ENCODE measurements at places on chromosomes 2 and 18. TPM values are rescaled to one million over a fixed set of nuclear protein-coding genes. Genes with fewer than 3 reads are reported as not detected.

GRCh38 chr2:237497009-237497837 lies 10.2 kb downstream of the MLPH start:
- H3K4me1 ChIP-seq: no peaks in the 10 kb centered on the region
- no peak overlapping the region for H3K4me3 ChIP-seq
- no peaks in the 10 kb centered on the region for H3K36me3 ChIP-seq
- no peak for DNase-seq
- H3K27me3 ChIP-seq: no peaks in the 10 kb centered on the region
- H3K27ac ChIP-seq: no peak overlapping the region

DNA sequence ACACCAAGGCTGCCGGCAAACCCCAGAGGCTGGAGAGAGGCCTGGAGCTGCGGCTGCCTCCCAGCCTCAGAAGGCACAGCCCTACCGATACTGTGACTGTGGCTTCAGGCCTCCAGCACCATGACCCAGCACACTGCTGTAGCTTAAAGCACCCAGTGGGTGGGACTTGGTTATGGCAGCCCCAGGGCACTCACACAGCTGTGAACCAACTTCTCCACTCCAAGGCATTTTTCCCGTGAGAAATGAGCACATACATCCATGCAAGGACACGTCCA lies 199.5 kb downstream of the NDUFA10 start:
- DNase-seq: peak; percentile 40
- H3K36me3 ChIP-seq: no peaks in the 10 kb centered on the region
- no peaks in the 10 kb centered on the region for H3K27me3 ChIP-seq
- peaks cover 3% of the 10 kb centered on the region for H3K4me1 ChIP-seq
- H3K4me3 ChIP-seq: no peak overlapping the region

DNA sequence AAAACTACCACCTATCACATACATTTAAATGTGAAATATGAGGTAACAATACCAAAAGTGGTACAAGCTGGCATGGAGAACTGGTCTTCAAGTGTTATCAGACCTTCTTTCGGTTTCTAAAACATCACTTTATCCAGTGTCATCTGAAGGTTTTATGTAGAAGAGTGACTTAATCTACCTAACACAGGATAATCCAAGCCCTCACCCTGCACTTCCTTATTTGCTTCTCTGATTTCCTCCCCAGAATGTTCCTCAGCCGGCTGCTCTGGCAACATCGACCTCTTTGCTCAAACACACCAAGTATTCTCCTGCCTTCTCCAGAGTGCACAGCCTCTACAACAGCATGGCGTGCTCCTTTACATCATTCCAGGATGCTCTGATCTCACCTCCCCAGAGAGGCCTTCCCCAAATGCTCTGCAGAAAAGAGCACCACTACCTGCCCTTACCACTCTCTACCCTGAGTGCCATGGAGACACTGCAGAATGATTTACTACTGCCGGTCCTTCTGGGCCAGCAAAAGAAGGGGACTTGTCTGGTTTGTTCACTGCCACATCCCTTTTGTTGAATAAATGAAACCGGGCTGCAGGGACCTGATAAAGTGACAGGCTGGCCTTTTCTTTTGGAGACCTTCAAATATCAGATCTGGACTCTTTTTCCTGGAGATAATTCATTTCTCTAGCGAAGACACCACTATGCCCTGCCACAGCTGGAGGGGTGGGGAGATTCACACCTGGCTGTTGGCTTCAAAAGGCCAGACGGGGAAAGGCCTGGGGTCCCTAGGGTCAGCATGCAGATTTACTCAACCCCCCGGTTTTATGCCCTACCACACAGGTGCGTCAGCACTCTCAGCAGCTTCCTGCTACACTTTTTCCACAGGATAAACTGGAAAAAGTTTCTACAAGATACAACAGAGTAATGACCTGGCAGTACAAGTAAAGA lies 42.0 kb downstream of the TTR start:
- H3K4me3 ChIP-seq: no peak overlapping the region
- no peaks in the 10 kb centered on the region for H3K36me3 ChIP-seq
- DNase-seq: no peak
- H3K27me3 ChIP-seq: no peaks in the 10 kb centered on the region
- H3K27ac ChIP-seq: no peak overlapping the region

GRCh38 chr2:26542194-26542455 lies 64.2 kb upstream of the OTOF start:
- H3K27me3 ChIP-seq: no peaks in the 10 kb centered on the region
- H3K36me3 ChIP-seq: no peaks in the 10 kb centered on the region
- H3K27ac ChIP-seq: no peak overlapping the region
- DNase-seq: peak; percentile 21
- no peak overlapping the region for H3K4me3 ChIP-seq
- no peaks in the 10 kb centered on the region for H3K4me1 ChIP-seq

Gene CAPN14
- 0.56 TPM for polyA plus RNA-seq

Gene ALK
- 0.03 TPM for polyA plus RNA-seq

GRCh38 chr18:36492604-36493329 lies 195.3 kb downstream of the FHOD3 start:
- no peak for DNase-seq
- H3K36me3 ChIP-seq: no peaks in the 10 kb centered on the region
- no peak overlapping the region for H3K4me3 ChIP-seq
- H3K27me3 ChIP-seq: no peaks in the 10 kb centered on the region

- H3K4me1 ChIP-seq: no peaks in the 10 kb centered on the region
- no peaks in the 10 kb centered on the region for H3K27me3 ChIP-seq
Observed at GRCh38 chr2:53854678-53855077, 5.1 kb downstream of the GPR75 start.

Gene LRRTM1
- polyA plus RNA-seq: not detected

Gene TTR
- polyA plus RNA-seq: not detected

GRCh38 chr2:11876889-11877288 lies 130.5 kb downstream of the LPIN1 start:
- H3K4me3 ChIP-seq: no peak overlapping the region
- no peaks in the 10 kb centered on the region for H3K27me3 ChIP-seq
- H3K4me1 ChIP-seq: peaks cover 19% of the 10 kb centered on the region
- DNase-seq: no peak

Gene SGO2
- 1.6 TPM for polyA plus RNA-seq

- no peaks in the 10 kb centered on the region for H3K27me3 ChIP-seq
- H3K36me3 ChIP-seq: no peaks in the 10 kb centered on the region
- DNase-seq: no peak
- H3K27ac ChIP-seq: no peak overlapping the region
- no peak overlapping the region for H3K4me3 ChIP-seq
Observed at GRCh38 chr2:112721819-112722522, 1.2 kb downstream of the NT5DC4 start.

Gene POTEC
- not detected for polyA plus RNA-seq

Gene PSTPIP2
- 58.7 TPM for polyA plus RNA-seq

Gene GPR55
- 2.0 TPM for polyA plus RNA-seq

- H3K4me3 ChIP-seq: no peak overlapping the region
- H3K27ac ChIP-seq: no peak overlapping the region
- peaks cover 6% of the 10 kb centered on the region for H3K27me3 ChIP-seq
- H3K4me1 ChIP-seq: peaks cover 12% of the 10 kb centered on the region
- DNase-seq: no peak
- no peaks in the 10 kb centered on the region for H3K36me3 ChIP-seq
Observed at GRCh38 chr2:219519526-219519916, 5.2 kb downstream of the ASIC4 start.
